ENCODE measurements at places on chromosomes 1 and 21.
A peak's percentile ranks its signal among the peaks of the same experiment; 100 is the strongest.

- DNase-seq = no peak
These were observed 28.5 kb upstream of the KCNA2 start for GRCh38 chr1:110634455-110635311.

- DNase-seq = no peak
These were observed 39.1 kb downstream of the TFF3 start for GRCh38 chr21:42276076-42276475.

GRCh38 chr1:212531796-212532195, 76.8 kb upstream of the ATF3 start:
- no peak for DNase-seq

- no peak for DNase-seq
These were observed 20.7 kb downstream of the PPP1R15B start for GRCh38 chr1:204390751-204391466.

- peak; percentile 58 for DNase-seq
These were observed 161.4 kb downstream of the SLC35F3 start for GRCh38 chr1:234065794-234066447.

DNA sequence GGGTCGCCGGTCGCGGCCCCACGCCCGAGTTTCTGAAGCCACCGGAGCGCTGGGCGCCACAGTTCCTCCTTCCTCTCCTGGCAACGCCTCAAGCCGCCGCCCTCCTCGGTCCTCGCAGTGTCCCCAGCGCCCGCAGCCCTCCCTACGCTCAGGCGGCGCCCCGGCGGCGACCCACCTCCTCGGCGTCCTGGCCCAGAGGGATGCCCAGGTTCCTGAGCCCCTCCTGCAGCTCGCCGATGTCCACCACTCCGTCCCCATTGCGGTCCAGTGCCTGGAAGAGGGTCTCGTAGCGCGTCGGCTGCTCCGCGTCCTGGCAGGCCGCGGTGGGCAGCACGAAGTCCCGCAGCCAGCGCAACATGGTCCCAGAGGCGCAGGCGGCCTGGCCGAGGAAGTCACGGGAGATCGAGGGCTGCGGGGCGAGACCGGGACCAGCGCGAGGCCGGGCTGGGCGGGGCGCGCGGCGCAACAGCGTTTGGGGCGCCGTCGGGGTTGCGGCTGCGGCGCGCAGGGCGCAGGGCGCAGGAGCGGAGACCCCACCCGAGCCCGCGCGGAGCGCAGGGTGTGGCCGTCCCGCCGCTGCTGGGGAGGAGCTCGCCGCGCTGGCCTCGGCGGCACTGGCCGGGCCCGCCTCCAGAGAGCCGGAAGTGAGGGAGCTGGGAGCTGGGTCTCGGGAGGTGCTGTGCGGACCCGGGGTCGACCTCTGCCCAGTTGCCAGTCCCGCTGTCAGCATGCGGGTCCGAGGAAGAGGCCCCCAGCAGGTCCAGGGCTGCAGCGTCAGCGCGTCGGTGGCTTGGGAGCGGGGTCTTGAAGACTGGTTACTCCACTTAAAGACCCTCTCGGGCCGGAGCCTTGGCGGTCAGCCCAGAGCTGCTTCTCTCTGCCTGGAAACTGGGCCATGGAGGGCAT, at the start of gene SLC25A24:
Gene SLC25A24, minus strand, starts transcription at position 563 of the 906 bp plus-strand sequence. Its CDS starts 205 bp downstream, at position 358.
- DNase-seq = peak; percentile 29

- no peak for DNase-seq
These were observed 169.0 kb upstream of the C1orf105 start for GRCh38 chr1:172251486-172251885.

GRCh38 chr21:45255381-45256020, 32.2 kb downstream of the POFUT2 start:
- DNase-seq = peak; percentile 34

DNA sequence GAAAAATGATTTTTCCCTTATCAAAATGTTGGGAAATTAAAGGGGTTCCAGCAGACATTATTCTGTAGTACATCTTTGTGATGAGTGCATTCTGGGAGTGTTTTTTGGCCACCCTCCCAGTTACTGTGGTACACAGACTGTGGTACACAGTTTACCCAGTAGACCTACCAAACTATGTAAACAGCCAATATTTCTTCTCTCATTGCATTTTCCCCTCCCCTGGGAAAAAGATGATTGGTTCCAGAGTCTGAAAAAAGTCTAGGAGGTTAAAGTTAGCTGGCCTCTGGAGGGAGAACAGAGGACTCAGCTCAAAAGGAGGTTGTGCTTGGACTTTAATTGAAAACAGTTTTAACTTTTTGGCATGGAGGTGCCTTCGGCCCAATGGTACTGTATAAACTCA, 42.5 kb downstream of the PGM1 start:
- DNase-seq = no peak

DNA sequence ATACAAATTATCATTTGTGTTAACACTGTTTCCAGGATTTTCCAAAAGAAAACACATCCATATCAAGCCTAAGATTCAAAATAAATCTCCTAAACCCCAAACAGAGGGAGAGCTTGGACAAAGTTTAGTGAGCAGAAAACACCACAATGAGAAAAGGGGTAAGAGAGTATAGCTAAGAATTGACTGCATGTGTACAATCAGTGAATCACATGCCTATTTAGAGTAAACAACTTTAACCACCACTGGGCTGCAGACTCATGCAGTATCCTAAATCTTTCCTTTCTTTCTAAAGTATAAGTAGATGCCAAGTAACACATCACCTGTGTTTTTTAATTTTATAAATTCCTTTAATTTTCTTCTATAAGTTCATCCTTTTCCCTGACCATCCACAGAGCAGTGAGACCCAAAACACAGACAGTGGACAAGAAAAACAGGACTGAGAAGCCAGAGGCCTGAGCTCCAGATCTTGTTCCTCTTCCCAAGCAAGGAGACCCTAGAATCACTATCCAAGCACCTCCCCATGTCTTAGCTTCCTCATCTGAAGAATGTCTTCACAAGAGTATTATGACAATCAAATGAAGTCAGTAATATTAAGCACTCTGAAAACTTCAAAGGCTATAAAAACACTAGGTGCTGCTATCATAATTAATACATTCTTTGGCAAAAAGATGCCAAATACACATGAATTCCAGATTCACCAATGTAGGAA, 93.1 kb downstream of the VAV3 start:
- DNase-seq = no peak

Data from HCT116 (cell line).